Suprapubic skin (tissue), 4 donors: ENCODE measurements at places on chromosomes 3 and 15.
A peak's percentile ranks its signal among the peaks of the same experiment; 100 is the strongest.

- peaks cover 73% of the 10 kb centered on the region for H3K4me1 ChIP-seq
- H3K36me3 ChIP-seq, result peaks cover 49% of the 10 kb centered on the region
- H3K4me3 ChIP-seq, result no peak overlapping the region
- no peaks in the 10 kb centered on the region for H3K27me3 ChIP-seq
- peak overlapping the region; percentile 86 for H3K27ac ChIP-seq
- no peak for DNase-seq
Observed at GRCh38 chr3:129560269-129560787, 17.4 kb downstream of the H1-8 start.

DNA sequence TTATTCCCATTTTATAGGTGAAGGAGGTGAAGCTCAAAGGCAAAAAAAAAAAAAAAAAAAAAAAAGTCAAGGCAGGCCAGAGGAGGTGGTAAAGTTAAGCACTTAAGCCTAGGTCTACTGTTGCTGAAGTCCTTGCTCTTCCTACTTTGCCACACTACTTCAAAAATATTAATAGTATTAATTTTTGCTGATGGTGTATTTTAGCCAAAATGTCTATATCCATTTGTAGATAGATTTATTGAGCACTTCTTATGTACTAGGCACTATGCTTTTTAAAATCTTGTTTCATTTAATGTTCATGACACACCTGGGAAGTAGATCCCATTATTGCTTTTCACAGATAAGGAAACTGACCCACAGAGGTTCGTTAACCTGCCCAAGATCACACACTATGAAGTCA lies 247.1 kb upstream of the P2RY1 start:
- DNase-seq, result no peak
- H3K4me3 ChIP-seq, result no peak overlapping the region
- no peaks in the 10 kb centered on the region for H3K36me3 ChIP-seq
- no peak overlapping the region for H3K27ac ChIP-seq
- no peaks in the 10 kb centered on the region for H3K27me3 ChIP-seq

GRCh38 chr3:21641959-21642358 lies 109.1 kb downstream of the ZNF385D start:
- H3K4me1 ChIP-seq, result peaks cover 8% of the 10 kb centered on the region
- H3K36me3 ChIP-seq, result no peaks in the 10 kb centered on the region
- no peak for DNase-seq

GRCh38 chr3:81308306-81308705 lies 453.1 kb downstream of the GBE1 start:
- no peak for DNase-seq
- no peaks in the 10 kb centered on the region for H3K4me1 ChIP-seq
- H3K4me3 ChIP-seq, result no peak overlapping the region
- H3K27ac ChIP-seq, result no peak overlapping the region

DNA sequence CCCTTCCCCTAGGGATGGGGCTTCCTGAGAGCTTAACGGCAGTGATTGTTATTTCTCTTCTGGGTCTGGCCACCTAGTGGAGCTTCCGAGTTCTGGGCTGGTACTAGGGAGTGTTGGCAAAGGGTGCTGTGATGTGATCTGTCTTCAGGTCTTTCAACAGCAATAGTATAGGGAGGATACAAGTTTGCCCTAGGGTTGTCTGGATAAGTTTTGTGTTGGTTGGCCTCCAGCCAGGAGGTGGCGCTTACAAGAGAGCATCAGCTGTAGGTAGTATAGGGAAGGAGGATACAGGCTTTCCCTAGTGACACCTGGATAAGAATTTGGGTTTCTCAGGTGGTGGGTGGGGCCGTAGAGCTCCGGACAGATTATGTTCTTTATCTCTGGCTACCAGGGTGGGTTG lies 19.2 kb upstream of the CPOX start:
- peak overlapping the region; percentile 45 for H3K27ac ChIP-seq
- peaks cover 9% of the 10 kb centered on the region for H3K4me1 ChIP-seq
- H3K36me3 ChIP-seq, result no peaks in the 10 kb centered on the region

GRCh38 chr15:74252721-74253120 lies 16.6 kb downstream of the CCDC33 start:
- H3K36me3 ChIP-seq, result no peaks in the 10 kb centered on the region
- no peaks in the 10 kb centered on the region for H3K4me1 ChIP-seq
- H3K27ac ChIP-seq, result no peak overlapping the region
- peaks cover 8% of the 10 kb centered on the region for H3K27me3 ChIP-seq
- no peak overlapping the region for H3K4me3 ChIP-seq

GRCh38 chr3:186241910-186242821 lies 119.9 kb downstream of the DGKG start:
- H3K36me3 ChIP-seq, result no peaks in the 10 kb centered on the region
- DNase-seq, result no peak
- peaks cover 13% of the 10 kb centered on the region for H3K4me1 ChIP-seq
- H3K27me3 ChIP-seq, result no peaks in the 10 kb centered on the region
- peak overlapping the region; percentile 31 for H3K4me3 ChIP-seq
- H3K27ac ChIP-seq, result no peak overlapping the region

DNA sequence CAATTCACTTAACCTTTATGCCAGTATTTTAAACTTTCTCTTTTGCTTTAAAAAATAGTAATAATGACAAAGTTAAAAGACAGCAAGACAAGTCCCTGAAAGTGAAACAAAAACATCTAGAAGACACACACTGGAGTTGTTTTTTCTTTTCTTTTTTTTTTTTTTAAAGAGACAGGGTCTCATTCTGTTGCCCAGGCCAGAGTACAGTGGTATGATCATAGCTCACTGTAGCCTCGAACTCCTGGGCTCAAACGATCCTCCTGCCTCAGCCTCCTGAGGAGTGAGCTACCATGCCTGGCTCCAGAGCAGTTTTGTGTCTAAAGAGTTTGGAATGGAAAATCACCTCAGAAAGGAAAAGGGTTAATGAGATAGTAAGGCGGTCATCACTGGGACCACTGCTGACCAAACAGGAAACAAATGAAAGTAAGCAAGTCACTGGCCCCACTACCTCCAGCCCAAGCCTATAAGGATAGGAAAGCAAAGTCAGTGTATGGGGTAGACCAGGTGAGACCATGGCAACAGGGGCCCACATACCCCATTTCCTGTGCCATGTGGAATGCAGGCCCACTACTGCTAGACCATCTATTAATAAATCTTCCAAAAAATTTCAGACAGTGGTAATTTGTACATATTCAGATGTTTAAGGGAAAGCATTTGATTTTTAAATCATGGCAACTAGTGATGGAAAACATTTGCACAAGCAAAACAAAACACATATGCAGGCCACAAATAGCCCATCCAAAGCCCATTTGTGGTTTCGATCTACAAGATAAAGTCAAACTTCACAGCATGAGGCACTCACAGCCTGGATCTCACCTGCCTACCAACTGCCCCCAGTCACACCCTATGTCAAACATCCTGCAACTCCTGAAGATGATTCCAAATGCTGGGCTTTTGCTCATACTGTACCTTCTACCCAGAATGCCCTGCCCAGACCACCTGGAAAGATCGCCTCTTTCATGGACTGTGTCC lies 62.6 kb downstream of the OSBPL10 start:
- no peak overlapping the region for H3K27ac ChIP-seq
- no peaks in the 10 kb centered on the region for H3K36me3 ChIP-seq
- H3K4me1 ChIP-seq, result peaks cover 21% of the 10 kb centered on the region
- no peak for DNase-seq
- H3K4me3 ChIP-seq, result peak overlapping the region; percentile 6

GRCh38 chr15:100030586-100031229 lies 297.5 kb upstream of the LYSMD4 start:
- H3K36me3 ChIP-seq, result no peaks in the 10 kb centered on the region
- H3K4me3 ChIP-seq, result no peak overlapping the region
- H3K4me1 ChIP-seq, result peaks cover 7% of the 10 kb centered on the region

GRCh38 chr3:191324936-191325335 lies 4.3 kb upstream of the CCDC50 start:
- H3K4me1 ChIP-seq, result no peaks in the 10 kb centered on the region
- H3K36me3 ChIP-seq, result no peaks in the 10 kb centered on the region
- H3K4me3 ChIP-seq, result no peak overlapping the region
- H3K27me3 ChIP-seq, result no peaks in the 10 kb centered on the region
- DNase-seq, result no peak
- no peak overlapping the region for H3K27ac ChIP-seq

GRCh38 chr15:25543196-25543595 lies 104.4 kb upstream of the UBE3A start:
- H3K4me1 ChIP-seq, result peaks cover 13% of the 10 kb centered on the region
- no peak for DNase-seq
- no peaks in the 10 kb centered on the region for H3K27me3 ChIP-seq
- no peak overlapping the region for H3K4me3 ChIP-seq
- H3K27ac ChIP-seq, result no peak overlapping the region
- H3K36me3 ChIP-seq, result no peaks in the 10 kb centered on the region

DNA sequence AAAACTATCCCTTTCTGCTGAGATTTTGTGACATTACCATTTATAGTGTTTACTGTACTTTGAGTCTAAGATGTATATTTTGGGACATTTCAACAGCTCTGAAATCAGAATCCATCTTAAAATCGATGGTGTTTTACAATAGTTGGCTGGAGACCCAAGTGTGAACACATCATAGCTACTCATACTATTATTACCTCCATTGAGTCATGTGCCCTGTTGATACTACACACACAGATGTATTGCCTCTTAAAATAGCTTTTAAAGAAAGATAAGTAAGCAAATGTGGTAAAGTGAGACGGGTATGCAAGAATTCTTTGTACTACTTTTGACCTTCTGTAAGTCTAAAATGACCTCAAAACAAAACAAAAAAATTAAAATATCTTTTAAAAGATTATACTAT lies 6.7 kb downstream of the LMOD3 start:
- no peak for DNase-seq
- H3K4me1 ChIP-seq, result peaks cover 9% of the 10 kb centered on the region
- H3K4me3 ChIP-seq, result no peak overlapping the region
- no peak overlapping the region for H3K27ac ChIP-seq
- H3K36me3 ChIP-seq, result no peaks in the 10 kb centered on the region

GRCh38 chr3:72109327-72110259 lies 324.6 kb upstream of the PROK2 start:
- no peaks in the 10 kb centered on the region for H3K4me1 ChIP-seq
- H3K27ac ChIP-seq, result no peak overlapping the region
- H3K4me3 ChIP-seq, result no peak overlapping the region
- no peaks in the 10 kb centered on the region for H3K36me3 ChIP-seq
- H3K27me3 ChIP-seq, result no peaks in the 10 kb centered on the region
- no peak for DNase-seq

GRCh38 chr3:16513141-16514020 lies at the start of gene RFTN1:
Gene RFTN1, minus strand, starts transcription at chr3:16513699. Its CDS starts 19,830 bp downstream, at chr3:16493869.
- peak within 1 kb of the TSS; percentile 78 for H3K27ac ChIP-seq
- no peaks in the 10 kb centered on the region for H3K36me3 ChIP-seq
- peak; percentile 86 for DNase-seq
- H3K27me3 ChIP-seq, result no peaks in the 10 kb centered on the region
- peaks cover 27% of the 10 kb centered on the region for H3K4me1 ChIP-seq

- H3K4me1 ChIP-seq, result peaks cover 36% of the 10 kb centered on the region
- H3K4me3 ChIP-seq, result peak overlapping the region; percentile 48
- DNase-seq, result no peak
- H3K36me3 ChIP-seq, result no peaks in the 10 kb centered on the region
- peaks cover 86% of the 10 kb centered on the region for H3K27me3 ChIP-seq
Observed at GRCh38 chr15:96322536-96323318, 7.8 kb upstream of the NR2F2 start.

DNA sequence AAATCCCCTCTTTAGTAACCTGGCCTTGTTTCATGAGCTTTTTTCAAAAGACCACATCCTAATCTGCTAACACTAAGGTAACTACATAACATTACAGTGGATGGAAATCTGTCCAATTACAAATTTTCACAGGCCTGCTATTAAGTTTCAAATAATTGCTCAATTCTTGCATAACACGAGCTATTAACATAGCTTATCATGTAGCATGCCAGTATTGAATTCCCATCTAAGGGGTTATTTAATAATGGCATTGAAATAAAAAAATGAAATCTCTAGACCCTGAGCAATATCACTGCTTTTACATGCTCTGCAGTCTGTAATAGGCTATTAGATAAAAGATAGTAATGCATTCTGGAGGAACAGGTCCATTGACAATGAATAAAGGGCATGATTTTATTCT lies 748.3 kb upstream of the NECTIN3 start:
- H3K36me3 ChIP-seq, result no peaks in the 10 kb centered on the region

GRCh38 chr3:182440101-182440500 lies 353.2 kb upstream of the ATP11B start:
- H3K27ac ChIP-seq, result no peak overlapping the region
- no peak overlapping the region for H3K4me3 ChIP-seq
- no peaks in the 10 kb centered on the region for H3K27me3 ChIP-seq
- DNase-seq, result no peak
- H3K4me1 ChIP-seq, result no peaks in the 10 kb centered on the region
